ENCODE measurements at places on chromosomes 4 and X.

DNA sequence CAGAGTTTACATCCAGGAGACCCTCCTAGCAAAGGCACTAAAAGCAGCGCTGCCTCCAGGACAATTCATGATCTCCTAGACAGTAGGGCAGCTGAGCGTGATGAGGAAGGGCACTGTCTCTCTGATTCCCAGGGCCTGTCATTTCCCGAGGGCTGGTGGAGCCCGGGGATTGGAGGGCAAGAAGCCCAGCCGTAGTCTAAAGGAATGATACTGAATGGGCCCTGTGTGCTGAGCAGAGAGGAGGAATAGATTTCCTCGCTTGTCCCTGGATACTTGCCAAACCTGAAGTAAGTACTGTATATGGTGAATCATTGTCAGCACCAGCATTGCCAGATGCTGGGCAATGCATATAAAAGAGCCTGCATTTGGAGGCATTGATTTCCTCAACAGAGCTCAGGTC, 88.0 kb upstream of the SLITRK2 start:
- no peak for DNase-seq

GRCh38 chr4:133968174-133968573, 233.4 kb downstream of the PABPC4L start:
- no peak for DNase-seq

- DNase-seq, result no peak
Measured at GRCh38 chrX:132967049-132967448, 8.6 kb upstream of the HS6ST2 start.

- DNase-seq, result no peak
Measured at GRCh38 chr4:6271701-6272465, 2.2 kb downstream of the WFS1 start.

GRCh38 chrX:143340190-143340589, 177.1 kb downstream of the SPANXN3 start:
- no peak for DNase-seq

GRCh38 chrX:133544115-133544514, 128.8 kb upstream of the GPC4 start:
- no peak for DNase-seq

GRCh38 chrX:134144231-134144630, 92.8 kb upstream of the CCDC160 start:
- DNase-seq, result no peak

DNA sequence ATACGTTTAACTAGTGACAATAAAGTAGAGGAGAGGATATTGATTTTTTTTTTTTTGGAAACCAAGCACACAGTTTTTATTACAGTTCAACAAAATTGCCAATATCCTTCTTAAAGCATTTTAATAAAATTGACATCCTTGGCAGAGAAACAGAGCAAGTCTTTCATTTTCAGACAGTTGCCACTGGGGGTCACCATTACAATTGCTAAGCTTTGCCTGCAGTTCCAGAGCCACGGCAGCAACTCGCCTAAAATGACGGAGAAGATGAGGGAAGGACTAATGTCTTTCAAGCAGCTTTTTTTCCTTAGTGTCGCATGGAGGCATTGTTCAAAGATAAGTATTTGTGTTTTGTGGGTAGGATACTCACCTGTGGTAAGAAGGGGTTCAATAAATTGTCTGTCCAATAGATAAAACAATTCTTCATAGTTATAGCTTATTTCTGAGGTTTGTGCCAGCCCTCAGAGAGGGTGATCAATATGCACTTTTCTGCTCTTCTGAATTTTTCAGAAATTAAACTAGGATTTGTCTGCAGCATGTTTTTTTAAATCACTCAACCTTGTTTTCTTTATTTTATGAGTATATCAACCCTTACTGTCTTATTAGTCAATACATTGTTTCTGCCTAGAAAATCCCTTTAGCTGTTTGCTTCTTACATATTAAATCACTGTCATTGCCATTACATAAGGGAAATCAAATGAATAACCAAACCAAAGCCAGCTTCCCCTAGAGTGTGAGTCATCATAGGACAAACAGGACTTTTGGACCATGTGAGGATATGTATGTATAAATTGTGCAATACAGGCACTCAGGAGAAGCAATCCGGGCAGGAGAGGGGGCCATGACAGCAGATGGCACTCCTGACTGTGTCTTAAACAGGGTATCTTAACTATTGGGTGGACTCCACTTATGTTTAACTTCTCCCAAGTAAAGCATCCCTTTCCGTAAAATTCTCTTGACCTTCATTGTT, 508.1 kb upstream of the ARX start:
- DNase-seq, result peak; percentile 59

GRCh38 chr4:107548211-107548905, 171.7 kb downstream of the PAPSS1 start:
- no peak for DNase-seq

DNA sequence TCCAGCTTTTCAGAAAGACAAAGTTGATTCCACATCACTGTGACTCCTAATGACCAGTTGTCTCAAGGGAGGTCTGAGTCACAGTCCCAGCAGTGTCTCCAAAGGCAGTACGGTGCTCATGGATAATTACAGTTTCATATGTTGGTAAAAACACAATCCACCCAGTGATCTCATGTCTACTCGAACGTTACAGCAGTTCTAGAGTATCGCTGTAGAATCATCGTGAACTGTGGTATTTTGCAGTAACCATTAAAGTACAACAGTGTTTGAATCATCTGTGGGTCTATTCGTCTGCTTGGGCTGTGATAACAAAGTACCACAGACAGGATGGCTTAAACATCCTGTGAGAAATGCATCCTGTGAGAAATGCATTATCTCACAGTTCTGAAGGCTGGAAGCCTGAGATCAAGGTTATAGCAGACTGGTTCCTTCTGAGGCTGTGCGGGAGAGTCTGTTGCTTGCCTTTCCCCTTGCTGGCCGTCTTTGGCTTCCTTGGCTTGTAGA, 121.1 kb upstream of the SORBS2 start:
- DNase-seq, result no peak

Data from H7 (cell line).